ENCODE measurements at places on chromosomes 12 and 14.

- no peak for DNase-seq
Observed at GRCh38 chr12:109727039-109727723, 13.6 kb downstream of the FAM222A start.

- DNase-seq: no peak
Observed at GRCh38 chr14:50647753-50648152, 20.4 kb downstream of the SAV1 start.

DNA sequence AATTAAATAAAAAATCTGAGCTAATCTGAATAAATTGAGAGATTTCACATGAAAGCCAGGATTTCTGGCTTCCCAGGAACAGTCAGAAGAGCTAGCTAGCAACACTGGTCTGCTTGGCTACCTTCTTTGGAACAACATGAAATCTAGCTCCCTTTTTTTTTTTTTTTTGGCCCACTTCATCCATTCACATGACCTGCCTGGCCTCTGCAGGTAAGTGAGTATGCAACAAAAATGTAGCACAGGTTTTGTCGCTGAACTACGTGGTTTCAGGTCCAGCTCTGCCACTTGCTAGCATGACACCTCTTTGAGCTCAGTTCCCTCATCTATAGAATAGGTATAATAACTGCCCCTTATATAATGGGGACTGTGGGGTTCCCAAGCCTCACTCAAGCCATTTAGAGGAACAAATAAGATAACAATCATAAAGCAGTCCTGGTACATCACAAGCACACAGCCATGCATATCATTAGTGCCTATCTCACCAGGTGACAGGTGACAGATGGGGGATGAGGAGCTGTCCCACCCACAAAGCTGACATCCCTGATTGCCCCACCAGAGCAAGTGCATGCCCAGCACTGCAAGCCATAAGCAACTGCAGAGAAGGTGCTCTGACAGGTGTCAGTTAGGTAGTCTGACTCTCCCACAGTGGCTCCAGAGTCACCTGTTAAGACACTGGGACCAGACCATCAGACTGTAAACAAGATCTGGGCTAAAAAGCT, 25.6 kb downstream of the PXN start:
- no peak for DNase-seq

- no peak for DNase-seq
Observed at GRCh38 chr14:24249230-24250021, 7.0 kb upstream of the TINF2 start.

- no peak for DNase-seq
Observed at GRCh38 chr12:46487567-46488131, 115.1 kb upstream of the SLC38A2 start.

DNA sequence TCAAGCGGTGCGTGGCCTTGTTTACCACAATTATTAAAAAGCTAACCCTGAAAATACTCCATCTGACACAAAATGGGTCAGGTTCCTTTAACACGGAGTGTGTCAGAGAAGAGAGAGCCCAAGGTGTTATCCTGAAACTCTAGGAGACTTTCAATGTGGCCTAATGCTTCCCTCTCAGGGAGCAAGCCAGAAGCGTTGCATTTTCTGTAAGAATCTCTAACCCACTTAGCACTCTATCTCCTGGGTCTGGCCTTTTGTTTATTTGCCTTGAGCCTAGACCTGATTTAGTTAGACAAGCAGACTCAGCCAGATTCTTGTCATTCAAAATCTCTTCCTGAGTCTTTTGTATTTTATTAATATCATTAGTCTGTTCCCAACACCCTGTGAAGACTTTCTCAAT, 184.0 kb upstream of the SYT1 start:
- DNase-seq: no peak

- DNase-seq: no peak
Observed at GRCh38 chr14:105088812-105089745, 23.8 kb upstream of the GPR132 start.

DNA sequence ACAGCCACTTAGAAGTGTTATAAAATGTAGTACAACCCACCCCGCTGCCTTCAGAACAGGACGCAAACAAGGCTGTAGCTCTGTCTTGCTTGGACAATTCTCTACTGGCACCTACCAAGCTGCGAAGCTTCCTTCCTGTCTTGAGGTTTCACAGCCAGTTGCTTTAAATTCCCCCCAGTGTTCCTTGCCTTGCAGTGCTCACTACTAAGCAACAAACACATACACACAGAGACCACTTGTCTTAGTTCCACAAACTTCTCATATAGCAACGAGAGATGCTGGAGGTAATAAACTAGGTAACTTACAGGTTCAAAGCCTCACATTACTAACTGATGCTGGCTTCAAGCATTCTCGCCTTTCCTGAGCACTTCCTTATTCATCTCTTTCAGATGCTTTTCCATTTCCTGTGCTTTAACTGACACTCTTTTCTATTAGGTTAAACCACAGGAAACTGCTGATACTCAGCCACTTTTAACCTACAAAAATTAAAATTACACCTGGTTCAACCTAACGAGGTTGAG, 91.5 kb upstream of the PTGDR start:
- DNase-seq: no peak

DNA sequence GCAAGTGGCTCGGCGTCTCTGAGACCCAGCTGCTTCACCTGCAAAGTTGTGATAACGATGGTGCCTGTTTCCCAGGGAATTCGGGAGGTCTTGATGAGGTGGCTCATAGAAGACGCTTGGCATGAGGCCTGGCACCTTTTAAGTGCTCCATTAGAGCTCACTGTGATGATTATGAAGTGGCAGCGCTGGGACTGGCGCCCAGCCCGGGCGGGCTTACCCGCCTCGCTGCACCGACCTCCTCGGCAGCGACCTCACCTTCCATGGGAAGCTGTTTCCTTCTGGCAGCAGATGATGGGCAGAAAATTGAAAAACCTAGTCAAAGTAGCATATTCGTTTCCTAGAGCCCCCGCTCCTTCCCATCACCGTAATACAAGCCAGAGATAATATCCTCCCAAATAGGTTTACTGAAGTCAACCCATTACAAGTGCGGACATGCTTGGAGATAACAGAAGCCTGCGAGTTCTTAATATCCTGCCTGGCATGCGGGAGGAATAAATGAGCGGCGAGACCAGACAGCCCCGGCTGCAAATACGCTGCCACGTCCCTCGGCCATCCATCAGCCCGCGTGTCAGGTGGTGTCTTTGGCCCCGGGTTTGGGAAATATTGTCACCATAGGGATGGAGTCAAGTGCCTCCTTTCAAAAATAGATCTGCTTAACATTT, 35.2 kb upstream of the DLK1 start:
- DNase-seq: no peak

DNA sequence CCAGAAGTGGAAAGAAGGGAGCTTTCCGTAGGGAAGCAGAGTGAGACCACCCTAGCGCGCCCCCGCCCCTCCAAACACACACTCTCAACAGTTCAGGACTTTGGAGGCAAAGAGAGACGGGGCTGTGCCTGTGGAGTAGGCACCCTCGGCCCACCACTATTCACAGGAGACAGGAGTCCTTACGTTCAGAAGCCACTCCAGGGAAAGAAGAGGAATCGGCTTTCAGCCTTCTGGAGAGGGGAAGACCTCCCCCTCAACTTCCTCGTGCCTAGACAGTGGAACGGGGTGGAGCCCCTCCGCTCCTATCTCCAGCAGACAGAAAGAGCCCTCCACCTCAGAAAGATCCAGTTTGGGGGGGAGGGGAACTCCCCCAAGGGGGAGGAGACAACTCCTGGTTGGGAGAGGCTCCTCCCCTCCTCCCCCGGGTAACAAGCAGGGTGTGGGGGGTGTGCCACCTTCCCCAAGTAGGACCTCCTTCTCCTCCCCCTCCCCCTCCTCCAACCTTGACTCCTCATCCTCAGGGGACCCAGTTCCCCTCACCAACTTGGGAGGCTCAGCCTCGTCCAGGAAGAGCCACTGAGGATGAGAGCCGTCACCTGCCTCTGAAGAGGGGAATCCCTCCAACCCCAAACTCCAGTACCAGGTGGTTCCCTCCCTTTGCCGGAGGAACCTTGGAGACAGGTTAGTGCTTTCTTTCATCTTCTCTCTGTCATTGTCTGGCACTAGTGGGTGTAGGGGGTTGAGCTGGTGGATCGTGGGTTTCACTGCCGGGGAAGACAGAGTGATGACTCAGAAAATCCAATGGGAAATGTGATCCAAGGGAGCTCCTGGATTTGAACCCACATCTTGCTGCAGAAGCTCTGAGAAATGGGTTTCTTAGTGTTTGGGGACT, 883 bp downstream of the FOXJ2 start:
- DNase-seq: peak; percentile 25

- DNase-seq: no peak
Observed at GRCh38 chr12:175250-175649, 38.7 kb downstream of the SLC6A12 start.

GRCh38 chr14:81767266-81767995, 233.8 kb upstream of the SEL1L start:
- no peak for DNase-seq

GRCh38 chr12:79559591-79559990, 131.2 kb downstream of the PAWR start:
- no peak for DNase-seq

GRCh38 chr12:45204757-45205156, 11.1 kb upstream of the ANO6 start:
- no peak for DNase-seq

DNA sequence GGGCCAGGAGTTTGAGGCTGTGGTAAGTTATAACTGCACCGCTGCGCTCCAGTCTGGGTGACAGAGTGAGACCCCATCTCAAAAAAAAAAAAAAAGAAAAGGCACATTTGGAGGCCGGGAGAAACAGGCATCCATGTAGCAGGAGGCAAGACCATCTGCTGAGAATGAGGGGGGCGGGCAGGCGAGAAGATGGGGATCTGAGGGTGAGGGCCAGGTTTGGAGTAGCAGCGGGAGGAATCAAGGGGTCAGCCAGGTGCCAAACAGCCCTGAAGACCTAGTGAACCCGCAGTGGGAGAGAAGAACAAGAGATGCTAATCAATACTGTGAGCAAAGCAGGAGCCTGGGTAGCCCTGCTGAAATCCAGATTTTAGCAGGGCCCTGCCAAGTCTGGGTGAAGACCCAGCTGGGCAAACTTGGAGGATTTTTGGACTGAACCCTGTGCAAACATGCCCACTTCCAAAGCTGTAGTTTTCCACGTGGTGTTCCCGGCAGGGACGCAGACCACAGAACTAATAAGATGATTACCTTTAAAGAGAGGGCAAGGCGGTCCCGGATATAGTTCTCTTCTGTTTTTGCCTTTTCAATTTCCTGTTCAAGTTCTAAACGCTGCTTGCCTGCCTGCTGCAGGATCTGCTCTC, 61.0 kb downstream of the NIN start:
- no peak for DNase-seq

DNA sequence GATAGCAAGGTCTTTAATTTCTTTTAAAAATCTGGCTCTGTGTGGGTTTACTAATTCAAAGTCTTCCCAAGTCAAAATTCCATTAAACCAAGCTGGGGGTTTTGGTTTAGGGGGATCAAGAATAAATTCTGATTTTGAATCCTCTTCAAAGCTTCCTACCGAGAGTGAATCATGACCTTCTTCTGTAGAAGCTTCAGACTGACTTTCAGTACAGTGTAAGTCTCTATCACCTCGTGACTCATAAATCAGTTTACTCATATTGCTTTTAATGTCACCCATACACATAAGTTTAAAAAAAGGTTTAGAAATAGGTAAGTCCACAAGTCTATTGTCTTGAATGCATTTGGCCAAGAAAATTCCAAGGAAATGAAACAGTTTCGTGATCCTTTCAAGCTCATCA, 80.6 kb upstream of the STRN3 start:
- DNase-seq: no peak

- no peak for DNase-seq
Observed at GRCh38 chr12:64943686-64944085, 119.2 kb downstream of the TBC1D30 start.

- no peak for DNase-seq
Observed at GRCh38 chr12:6784296-6784695, 5.0 kb upstream of the CD4 start.

DNA sequence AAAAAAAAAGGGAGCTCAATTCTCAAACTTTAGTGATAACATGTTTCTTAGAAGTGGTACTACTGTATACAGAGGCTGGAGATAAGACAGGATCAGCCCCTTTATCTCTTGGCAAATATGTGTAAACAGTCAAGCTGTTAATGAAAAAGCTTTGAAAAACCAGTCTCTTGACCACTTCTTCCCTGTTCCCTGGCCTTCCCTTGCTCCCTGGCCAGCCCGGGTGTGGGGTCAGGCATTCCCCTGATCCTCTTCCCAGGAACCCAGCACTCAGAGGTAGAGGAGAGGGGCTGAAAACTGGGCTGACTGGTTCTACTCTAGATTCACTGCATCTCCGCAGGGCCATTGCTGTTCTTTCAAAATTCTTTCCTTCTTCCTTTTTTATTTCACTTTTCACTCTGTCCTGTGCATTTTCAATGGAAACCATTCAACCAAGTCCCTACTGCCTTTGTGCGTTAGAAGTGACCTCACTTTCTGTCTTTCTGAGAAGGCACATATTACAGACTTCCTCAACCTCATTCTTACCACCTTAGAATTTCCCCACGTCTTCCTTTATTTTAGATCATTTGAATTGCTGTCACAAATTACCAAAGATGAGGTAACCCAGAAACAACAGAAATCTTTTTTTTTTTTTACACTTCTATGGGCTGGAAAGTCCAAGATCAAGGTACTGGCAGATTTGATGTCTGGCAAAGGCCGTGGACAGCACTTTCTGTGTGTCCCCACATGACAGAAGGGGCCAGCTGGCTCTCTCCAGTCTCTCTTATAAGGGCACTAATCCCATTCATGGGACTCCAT, 5.7 kb downstream of the GNG2 start:
- no peak for DNase-seq

DNA sequence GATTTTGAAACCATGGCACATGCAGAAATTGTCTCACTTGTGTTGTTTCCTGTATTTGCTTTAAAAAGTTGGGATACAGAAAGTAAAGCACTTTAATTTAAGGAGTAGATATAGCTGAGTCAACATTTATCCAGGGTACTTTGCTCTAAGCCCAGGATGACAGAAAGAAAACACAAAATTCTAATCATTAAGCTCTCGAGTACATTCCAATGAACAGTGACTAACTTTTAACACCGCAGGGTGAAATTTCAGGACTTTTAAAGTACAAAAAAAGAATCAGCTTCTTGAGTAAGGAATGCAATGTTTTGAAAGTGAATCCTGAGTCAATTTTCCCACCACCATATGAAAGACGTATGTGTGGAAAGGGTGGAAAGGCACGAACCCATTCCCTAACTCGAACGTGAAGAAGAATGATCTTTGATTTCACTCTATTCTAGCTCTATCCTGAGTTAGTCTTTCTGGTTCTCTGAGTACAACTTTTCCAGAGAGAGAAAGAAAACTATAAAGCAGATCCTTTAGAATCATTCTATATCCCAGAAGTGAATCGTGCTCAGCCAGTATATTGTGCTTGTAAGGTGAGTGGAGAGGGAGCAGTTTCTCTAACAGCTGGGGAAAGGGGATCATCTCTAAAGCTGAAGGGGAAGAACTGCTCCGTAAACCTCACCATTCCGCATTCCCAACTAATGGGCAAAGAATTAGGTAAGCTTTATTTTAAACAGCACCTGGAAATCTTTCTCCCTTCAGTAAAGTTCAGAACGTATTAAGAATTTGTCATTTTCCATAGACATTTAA, 779.0 kb upstream of the FLRT2 start:
- DNase-seq: no peak

GRCh38 chr12:120677765-120678473, 9.0 kb upstream of the MLEC start:
- peak; percentile 18 for DNase-seq

- no peak for DNase-seq
Observed at GRCh38 chr12:27305673-27306456, 26.8 kb upstream of the BMAL2 start.

GRCh38 chr14:104697317-104697703, 7.9 kb downstream of the INF2 start:
- DNase-seq: no peak

Data from T-helper 2 cell treated with Interferon-gamma antibody and Interleukin-4, amounts not matched to agents 5 μg/mL and 100 μg/mL, for 36 hours (primary cell).